ENCODE measurements at places on chromosomes 12 and 14.

GRCh38 chr12:18239526-18239925 lies 21.8 kb upstream of the PIK3C2G start:
- no peak for DNase-seq

DNA sequence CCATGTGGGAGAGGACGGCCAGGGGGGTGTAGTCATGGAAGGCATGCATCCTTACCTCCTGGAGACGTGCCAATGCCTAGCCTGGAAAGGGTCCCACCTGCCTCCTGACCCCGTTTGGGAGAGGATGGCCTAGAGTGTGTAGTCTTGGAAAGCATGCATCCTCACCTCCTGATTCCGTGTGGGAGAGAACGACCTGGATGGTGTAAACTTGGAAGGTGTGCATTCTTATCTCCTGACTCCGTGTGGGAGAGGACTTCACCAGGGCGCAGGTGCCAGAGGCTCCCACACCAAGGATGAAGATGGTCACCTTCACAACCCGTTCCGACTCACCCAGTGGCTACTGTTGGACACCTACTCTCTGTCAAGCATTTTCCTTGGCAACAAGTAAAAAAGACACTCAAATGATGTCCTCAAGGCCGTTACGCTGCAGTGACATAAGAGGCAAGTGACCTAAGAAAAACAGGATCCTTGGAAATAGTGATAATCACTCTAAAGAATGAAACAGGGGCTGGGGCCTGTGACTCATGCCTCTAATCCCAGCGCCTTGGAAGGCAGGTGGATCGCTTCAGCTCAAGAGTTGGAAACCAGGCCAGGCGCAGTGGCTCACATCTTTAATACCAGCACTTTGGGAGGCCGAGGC lies 37.5 kb upstream of the FZD10 start:
- DNase-seq: no peak

DNA sequence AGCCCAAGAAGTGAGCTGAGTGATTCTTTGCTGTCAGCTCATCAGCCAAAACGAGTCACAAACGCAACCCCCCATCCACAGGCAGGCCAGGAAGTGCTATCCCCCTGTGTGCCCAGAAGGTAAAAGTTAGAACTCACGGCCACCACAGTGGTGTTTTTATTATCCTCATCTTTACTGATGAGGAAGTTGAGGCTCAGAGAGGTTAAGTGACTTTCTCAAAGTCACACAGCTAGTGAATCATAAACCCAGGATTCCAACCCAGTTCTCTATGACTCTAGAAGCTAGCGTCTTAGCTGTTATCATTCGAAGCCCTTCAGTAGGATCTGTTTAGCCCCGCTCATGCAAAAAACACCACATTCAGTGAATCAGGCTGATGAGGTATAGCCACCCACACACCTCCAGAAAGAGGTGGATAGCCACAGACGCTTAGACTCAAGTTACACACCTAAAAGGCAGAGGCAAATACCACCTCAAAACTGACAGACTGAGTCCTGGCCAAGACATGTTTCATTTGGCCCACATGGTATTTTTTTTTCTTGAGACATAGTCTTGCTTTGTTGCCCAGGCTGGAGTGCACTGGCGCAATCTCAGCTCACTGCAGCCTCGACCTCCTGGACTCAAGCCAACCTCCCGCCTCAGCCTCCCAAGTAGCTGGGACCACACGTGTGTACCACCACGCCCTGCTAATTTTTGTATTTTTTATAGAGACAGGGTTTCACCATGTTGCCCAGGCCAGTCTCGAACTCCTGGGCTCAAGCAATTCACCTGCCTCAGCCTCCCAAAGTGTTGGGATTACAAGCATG lies 100.7 kb downstream of the SCARB1 start:
- no peak for DNase-seq

GRCh38 chr12:74535536-74535935 lies 2.1 kb upstream of the ATXN7L3B start:
- DNase-seq: no peak

DNA sequence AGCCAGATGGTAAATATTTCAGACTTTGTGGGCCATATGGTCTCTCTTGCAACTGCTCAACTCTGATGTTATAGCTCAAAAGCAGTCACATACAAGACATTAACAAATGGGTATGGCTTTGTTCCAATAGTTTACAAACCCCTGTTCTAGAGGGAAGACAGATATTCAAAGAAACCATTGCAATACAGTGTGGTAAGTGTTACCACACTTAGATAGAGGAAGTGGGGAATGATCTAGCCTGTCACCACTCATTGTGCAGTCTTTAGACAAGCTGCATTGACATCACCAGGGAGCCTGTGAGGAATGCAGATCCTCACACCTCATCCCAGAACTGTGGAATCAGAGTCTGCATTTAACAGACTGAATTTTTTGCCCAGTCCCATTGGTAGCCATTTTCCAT lies 80.0 kb upstream of the RGS6 start:
- DNase-seq: no peak

GRCh38 chr14:95901054-95901453 lies 24.4 kb downstream of the TUNAR start:
- DNase-seq: no peak

- no peak for DNase-seq
These were observed 88.3 kb downstream of the RPS29 start for GRCh38 chr14:49497725-49498348.

- no peak for DNase-seq
These were observed 24.9 kb upstream of the PLD4 start for GRCh38 chr14:104899781-104900180.

- no peak for DNase-seq
These were observed 49.2 kb downstream of the ANAPC7 start for GRCh38 chr12:110354172-110354780.

- no peak for DNase-seq
These were observed 94.3 kb downstream of the RFLNA start for GRCh38 chr12:124389138-124389724.

GRCh38 chr12:45483571-45483970 lies 245.9 kb upstream of the ARID2 start:
- DNase-seq: no peak

DNA sequence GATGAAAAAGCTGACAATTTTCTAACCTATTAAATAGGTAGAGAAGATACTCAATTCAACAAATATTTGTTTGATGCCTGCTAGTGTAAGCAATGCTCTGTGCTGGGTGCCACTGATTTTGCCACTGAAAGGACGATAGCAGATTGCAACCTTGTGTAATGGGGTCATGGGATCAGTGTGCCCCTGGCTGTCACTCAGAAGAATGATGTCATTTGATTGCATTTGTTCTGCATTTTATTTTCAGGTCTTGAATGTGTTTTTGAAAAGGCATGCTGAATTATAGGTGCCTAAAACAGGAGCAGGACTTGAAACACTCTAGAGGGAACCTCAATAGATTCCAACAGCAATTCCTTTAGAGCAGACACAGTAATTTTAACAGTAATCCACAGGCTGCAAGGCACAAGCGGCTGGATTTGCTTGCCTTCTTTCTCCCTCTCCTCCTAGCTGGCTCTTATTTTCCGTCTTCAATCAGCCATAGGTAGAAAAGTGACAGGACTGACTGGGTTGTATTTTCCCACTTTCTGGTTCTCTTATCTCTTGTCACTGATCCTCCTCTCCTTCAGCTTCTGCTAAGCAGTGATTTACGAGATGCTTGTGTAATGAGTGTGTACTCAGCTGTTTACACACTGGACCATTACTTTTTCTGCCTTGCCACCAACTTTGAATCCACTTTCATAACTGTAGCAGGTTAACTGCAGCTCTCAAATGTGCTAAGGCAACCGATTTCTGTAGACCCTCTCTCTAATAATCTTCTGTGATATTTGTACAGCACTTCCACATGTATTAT lies 4.1 kb downstream of the PLXNC1 start:
- DNase-seq: no peak

GRCh38 chr12:34356233-34356987 lies 334.1 kb downstream of the ALG10 start:
- DNase-seq: no peak

GRCh38 chr12:116659771-116660481 lies 77.9 kb downstream of the SPRING1 start:
- no peak for DNase-seq

DNA sequence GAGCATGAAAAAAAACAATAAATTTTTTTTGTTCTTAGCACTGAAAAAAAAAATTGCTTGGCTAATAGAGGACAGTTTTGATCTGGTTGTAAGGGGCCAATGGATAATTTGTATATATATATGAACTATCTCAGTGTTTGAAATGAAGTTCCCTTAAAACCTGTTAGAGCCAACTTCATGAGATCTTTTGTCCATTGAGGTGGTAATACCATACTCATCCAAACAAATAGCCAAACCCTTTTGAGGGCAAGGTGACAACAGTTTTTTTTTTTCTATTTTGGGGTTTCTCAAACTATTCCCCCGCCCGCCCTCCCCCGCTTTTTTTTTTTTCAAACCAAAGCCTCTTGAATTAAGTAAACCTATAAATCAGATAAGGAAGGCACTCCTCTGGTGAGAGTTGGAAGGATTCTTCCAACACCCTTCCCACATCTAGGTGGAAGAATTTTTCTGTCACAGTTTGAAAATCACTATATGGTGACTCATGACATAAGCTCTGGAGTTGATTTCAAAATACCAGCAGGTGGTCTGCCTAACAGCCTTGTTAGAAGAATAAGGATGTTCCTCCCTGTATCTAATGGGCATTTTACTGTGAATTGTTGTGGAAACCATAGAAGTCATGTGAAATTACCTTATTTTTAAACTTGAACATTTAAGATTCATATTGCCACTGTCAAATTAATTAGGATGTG lies 10.2 kb downstream of the ARHGAP5 start:
- no peak for DNase-seq

- no peak for DNase-seq
These were observed 38.6 kb downstream of the PTPRB start for GRCh38 chr12:70598467-70599193.

DNA sequence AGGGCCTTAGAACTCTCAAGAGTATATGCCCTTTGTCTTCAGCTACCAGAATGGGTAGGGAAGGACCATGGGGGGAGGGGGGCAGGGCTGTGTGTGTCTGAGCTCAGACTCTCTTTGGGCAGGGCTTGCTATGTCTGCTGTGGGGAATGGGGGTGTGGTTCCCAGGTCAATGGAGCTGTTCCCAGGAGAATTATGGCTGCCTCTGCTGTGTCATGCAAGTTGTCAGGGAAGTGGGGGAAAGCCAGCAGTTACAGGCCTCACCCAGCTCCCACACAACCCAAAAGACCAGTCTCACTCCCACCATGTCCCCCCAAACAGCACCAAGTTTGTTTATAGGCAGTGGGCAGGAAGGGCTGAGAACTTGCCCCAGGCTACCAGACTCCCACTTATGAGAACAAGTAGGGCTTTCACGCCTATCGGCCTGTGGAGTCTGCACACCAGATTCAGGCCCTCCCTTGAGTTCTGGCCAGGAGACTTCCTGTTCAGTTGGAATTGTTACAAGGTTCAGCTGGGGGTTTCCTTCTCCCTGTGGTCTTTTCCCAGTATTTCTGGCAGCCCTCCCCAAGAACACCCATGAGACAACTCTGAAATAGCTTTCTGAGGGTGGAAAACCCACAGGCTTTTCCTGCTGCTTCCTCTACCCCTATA lies 6.1 kb upstream of the SERPINA11 start:
- DNase-seq: no peak

DNA sequence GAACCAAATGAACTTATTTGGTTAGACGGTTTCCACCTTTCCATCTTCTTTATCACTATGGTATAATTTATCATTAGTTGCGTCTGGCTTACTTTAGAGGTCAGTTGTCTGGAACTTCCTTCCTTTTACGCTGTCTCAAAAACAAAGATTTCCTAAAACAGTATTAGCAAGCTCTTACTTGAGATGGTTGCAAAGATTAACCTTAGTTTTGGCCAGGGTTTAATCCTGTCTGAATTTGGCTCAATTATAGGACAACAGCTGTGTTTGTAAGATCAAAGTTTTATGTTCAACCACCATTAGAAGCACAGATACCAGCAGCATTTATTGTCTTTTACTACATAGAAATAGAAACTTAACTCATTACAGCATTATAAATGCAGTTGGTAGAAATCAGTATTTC lies 7.9 kb upstream of the WASHC3 start:
- DNase-seq: no peak

DNA sequence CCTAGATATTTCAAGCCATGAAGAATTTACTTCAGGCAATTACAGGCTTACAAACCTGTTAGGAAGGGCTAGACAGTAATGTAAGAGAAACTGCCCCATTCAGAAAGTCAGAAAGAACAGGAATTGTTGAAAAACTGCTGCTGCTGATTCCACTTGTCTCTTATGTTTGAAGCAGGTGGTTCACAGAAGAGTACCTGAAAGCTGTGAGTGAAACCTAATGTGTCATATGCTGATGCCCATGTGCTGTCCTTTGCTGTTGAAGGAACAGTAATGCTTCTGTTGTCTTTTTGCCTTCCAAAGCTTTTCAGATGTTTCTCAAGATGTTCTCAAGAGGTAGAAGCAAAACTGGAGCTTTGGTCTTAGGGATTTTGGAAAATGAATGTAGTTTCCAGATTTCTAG lies 39.0 kb downstream of the MNAT1 start:
- no peak for DNase-seq

DNA sequence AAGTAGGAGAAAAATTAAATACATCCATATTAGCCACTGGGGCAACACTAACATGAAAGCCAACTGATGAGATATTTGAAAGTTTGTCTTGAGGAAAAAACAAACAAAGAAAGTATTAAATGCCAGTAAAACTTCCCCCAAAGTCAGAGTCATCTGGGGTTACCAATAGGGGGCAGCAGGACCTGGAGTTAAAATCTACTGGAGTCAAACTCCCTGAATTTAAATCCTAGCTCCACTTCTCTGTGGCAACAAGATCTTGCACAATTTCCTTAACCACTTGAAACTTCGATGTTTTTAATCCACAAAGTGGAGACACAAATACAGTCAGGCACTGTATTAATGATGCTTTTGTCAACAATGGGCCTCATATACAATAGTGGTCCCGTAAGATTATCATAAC lies 14.4 kb downstream of the PLEKHG7 start:
- no peak for DNase-seq

- no peak for DNase-seq
These were observed 26.5 kb downstream of the CRACR2A start for GRCh38 chr12:3726456-3726855.

DNA sequence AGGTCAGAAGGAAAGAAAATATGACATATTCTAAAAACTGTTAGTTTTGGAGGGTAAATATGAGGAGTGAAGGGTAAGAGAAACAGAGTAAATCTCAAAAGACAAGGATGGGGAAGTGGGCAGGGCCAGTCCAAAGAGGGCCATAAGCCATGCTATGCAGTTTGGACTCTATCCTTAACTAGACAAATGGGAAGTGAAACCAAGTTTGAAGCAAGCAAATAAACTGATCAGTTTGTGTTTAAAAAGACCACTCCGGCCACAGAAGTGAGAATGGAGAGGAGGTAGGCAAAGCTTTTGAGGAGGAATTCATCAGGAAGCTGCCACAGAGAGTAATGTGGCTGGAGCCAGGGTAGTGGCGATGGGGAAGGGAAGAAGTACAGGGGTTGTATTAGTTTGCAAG lies 37.5 kb upstream of the DAAM1 start:
- no peak for DNase-seq

- DNase-seq: no peak
These were observed 36.6 kb upstream of the GZMB start for GRCh38 chr14:24670594-24670993.

DNA sequence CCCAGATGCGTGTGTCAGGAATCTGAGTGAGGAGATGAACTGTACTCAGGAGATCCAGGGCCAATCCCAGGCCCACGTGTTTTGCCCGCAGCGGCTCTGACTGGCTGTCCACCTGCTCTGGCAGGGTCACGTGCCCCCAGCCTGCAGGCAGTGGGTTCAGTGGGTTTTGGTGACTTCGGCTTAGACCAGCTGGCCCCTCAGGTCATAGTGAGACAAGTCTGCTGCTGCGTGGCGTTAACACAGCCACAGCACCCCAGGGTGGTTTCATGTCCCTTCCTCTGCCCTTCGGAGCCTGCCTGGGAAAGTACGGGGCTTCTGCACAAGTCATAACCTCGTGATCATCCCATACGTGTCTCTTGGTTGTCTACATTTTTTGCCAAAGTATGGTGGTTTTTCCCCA lies 2.6 kb downstream of the FBRSL1 start:
- no peak for DNase-seq
